Fibroblast of the aortic adventitia (primary cell): ENCODE measurements at places on chromosomes 2 and 18. TPM values are rescaled to one million over a fixed set of nuclear protein-coding genes. Genes with fewer than 3 reads are reported as not detected.

GRCh38 chr2:201261471-201261870, 1.1 kb downstream of the CASP8 start:
- DNase-seq, result no peak

- DNase-seq, result no peak
Observed at GRCh38 chr2:222989431-222989830, 62.6 kb upstream of the KCNE4 start.

DNA sequence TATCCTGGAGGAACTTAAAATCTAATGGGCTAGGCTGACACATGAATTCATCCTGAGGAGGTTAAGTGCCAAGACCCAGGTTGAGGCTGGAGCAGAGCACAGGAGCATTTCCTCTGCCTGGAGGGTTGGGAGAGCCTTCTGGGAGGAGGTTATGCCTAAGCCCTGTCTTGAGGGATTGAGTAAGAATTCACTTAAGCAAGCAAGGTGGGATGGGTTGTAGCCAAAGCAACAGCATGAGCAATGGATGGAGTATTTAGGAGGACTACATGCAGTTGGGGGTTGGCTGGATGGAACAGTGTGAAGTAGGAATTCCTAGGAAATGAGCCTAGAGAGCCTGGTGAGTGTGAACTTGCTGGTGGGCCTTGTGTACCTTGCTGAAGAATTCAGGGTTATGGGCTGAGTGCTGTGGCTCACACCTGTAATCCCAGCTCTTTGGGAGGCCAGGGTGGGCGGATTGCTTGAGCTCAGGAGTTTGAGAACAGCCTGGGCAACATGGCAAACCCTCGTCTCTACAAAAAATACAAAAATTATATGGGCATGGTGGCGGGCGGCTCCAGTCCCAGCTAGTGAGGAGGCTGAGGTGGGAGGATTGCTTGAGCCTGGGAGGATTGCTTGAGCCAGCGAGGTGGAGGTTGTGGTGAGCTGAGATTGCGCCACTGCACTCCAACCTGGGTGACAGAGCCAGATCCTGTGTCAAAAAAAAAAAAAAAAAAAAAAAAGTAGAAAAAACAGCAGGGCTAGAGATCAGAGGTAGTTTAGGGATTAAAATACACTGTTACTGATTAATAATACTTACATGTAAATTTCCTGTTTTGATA, 22.2 kb downstream of the TANC1 start:
- peak; percentile 95 for DNase-seq

DNA sequence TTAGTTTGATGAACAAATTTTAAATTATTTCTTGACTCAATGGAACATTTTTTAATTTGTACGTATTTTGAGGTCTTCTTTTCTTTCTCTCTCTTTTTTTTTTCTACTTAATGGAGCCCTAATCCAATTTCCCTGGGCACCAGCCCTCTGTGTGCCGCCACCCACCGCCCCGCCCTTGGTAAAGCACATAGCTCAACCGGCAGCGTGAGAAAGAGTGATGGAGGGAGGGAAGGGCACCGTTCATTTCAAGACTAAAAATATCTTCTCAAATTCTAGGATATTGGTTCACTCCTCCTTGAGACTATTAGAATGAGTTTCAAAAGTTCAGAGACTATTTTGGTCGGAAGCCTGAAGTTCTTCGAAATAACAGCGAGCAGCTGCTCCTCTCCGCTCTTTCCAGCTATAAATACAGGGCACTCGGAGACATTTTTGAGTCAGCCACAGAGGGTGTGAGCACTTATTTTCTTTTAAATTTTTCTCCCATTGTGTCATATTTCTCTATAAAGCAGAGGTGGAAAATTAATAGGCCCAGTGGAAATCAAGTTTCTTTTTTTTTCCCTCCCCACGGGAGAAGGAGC, 731.7 kb upstream of the ID2 start:
- peak; percentile 82 for DNase-seq

GRCh38 chr2:47079515-47080412, 75.3 kb downstream of the STPG4 start:
- no peak for DNase-seq

DNA sequence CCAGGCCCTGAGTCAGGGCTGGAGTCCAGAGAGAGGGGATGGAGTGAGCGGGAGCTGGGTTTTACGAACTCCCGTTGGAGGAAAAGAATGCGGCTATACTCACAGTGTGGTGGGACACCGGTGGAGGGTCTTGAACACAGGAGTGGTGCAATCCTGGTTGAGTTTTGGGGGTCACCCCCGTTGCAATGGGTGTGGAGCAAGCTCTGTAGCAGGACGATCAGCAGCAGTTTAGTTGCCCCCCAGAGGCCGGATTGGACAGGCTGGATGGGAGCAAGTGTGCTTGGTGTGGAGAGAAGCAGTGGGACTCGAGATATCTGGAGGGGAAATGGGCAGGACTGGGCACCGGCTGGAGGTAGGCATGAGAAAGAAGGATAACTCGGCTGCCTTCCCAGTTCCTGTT, 72.3 kb upstream of the TWIST2 start:
- no peak for DNase-seq

MRPL53 gene
- 19.3 and 30.2 TPM in 2 replicates for total RNA-seq

MMADHC gene
- 169 and 177 TPM in 2 replicates for total RNA-seq

SATB2 gene
- 2.3 and 12.7 TPM in 2 replicates for total RNA-seq

USP14 gene
- total RNA-seq, result 19.3 and 28.1 TPM in 2 replicates
